Stimulated activated naive B cell treated with anti-CD40 and anti-IgM and Interleukin-4, amounts not matched to agents 10 μg/mL and 1 μg/mL and 100 μg/mL, for 72 hours (primary cell): ENCODE measurements at places on chromosomes 7 and 10.

DNA sequence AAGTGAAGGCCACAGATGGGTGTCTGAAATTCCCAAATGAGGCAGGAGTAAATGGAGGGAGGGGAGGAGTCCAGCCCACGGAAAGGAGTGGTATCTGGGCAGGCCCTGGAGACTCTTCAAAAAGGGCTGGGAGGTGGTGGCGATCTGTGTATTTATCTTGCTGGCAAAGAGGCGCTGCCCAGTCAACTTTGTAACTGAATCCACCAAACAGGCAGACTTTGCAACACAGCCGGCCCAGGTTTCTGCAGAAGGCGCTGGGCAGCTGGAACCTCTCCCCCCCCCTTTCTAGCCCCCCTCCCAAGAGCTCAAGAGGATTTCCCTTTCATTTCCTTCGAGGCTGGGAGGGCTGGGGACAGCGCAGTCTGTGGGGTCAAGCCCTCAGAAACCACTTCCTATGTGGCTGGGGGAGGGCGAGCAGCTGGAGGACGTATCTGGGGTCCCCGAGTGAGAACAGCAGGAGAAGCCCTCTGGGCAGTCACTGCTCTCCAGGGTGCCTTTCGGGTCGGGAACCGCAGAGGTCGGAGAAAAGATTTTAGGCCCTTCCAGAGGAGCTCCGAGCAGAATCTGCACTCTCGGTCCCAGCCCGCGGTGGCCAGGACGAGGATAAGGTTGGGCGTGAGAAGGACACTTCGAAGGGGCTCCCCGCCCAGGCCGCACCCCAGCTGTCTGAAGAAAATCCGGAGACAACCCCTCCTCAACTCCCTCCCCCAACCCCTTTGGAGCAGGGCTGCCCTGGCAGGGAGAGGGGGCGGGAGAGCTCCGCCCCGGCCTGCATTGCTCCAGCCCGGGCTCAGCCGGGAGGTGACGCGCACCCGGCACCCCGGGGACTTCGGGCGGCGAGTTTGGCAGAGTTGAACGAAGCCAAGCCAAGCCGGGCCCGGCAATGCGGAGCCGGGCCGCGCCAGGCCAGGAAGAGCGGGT, 965 bp downstream of the ZCCHC24 start:
- peak; percentile 35 for DNase-seq

GRCh38 chr7:45343746-45344145, 186.2 kb downstream of the RAMP3 start:
- DNase-seq = no peak

DNA sequence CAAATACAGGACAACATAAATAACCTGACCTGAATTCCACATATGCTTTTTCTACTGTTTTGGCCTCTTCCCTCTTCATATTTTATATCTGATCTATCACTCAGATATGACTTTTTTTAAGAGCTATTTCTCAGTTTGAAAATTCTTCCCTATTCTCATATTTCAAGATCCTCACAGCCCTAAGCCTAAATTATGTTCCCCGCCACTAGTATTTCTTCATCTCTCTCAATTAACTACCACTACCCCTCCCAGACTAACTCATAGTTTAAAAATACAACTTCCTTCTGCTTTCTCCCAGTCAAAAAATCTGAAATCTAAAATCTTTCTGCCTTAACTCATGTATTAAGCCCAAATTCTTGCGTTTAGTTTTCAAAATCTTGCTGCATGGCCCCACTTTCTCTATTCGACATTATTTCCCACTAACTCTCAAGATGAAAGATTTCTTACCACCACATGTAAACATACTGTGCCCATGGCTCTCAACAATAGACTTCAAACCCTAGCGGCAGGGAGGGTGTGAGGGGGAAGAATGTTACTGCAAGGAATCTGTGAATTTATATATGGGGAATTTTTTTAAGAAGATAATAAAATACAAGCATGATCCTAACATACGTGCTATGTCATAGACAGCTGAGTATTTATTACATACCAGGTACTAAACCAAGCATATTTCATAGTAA, 64.6 kb downstream of the TFEC start:
- no peak for DNase-seq

- no peak for DNase-seq
These were observed 20.0 kb downstream of the AKR1B1 start for GRCh38 chr7:134438946-134439345.

DNA sequence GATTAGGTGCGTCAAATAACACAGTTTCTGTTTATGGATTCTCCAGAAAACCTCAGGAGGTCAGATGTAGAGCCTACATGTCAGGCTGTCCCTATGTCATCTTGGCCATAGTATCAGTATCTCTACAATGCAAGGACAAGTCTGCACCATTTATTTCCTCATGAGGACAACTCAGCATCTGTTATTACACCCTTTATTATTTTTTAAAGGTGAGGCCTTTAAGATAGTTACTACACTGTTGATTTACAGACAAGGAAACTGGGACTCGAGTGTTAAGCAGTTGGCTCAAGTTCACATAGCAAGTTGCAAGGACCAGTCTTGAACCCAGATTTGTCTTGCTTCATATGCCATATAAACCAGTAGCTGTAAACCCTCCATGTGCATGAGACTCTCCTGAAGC, 23.2 kb upstream of the PPA1 start:
- DNase-seq = no peak

DNA sequence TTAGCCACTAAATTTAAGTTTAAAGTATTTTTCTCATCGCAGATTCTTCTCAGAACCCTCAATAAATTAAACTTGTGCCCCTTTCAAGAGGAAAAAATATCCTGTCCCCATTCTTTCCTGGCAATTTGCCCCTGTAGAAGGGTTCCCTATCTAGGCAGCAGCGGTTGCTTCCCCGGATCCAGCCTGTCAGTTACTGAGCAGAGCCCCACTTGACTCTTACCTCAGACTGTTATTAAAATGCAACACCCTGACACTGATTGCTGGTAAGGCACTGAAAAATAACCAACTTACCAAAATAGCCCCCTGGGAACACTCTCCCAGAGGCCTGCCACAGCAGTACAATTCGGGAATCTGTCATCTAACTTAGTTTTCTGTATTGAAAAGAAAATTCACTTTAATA, 13.9 kb downstream of the LMTK2 start:
- DNase-seq = no peak

DNA sequence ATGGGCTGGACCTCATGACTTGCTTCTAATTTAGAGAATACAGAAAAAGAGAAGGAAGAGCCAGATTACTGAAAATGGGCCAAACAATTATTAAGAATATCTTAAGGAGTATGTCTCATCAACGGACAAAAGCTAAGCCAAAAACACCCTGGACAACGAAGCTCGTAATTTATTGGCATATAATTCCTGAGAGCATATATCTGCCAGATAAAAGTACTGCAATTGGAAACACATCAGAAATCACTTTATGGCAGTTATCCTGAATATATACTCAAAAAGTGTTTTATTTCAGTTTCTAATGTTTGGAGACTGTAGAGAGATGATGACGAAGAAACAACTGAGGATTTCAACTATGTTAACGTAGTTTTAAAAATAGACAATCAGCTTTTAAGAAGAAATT, 211.8 kb downstream of the CSTF2T start:
- no peak for DNase-seq

- no peak for DNase-seq
These were observed 4.7 kb downstream of the AGAP3 start for GRCh38 chr7:151091003-151091402.

DNA sequence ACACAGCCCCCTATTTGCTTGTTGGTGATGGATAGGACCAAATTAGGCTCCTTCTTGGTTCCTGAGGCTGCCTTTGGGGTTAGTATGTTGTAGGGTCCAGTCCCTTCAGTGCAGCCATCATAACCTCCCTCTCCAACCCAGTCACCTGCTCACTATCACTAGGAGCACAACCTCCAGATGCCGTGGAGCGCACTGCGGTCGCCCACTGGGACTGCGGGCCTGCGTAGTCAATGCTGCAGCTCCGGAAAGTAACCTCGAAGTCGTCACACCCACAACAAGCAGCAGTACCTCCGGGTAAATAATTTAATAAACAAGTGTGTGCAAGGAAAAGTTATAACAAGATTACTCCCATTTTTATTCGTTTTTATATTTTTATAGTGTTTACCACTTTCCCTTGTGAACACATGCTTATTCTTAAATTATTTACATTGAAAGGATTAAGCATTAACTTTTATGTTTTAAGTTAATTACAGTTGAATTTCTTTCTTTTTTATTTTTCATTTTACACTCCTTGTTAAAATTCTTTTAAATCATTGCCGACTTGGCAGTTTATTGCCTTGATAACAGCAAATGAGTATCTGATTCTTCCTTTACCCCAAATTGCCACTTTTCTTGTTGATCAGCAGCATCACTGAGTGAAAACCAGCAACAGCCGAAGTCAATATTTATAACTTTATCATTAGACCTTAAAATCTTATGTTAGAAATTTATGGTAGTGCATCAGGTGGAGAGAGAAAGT, 399.5 kb upstream of the LRGUK start:
- no peak for DNase-seq

- DNase-seq = no peak
These were observed 89.5 kb upstream of the LYZL1 start for GRCh38 chr10:29199339-29199738.

GRCh38 chr7:116408166-116408565, 91.4 kb upstream of the CAV2 start:
- DNase-seq = no peak

GRCh38 chr10:106913348-106913747, 251.2 kb downstream of the SORCS1 start:
- no peak for DNase-seq

DNA sequence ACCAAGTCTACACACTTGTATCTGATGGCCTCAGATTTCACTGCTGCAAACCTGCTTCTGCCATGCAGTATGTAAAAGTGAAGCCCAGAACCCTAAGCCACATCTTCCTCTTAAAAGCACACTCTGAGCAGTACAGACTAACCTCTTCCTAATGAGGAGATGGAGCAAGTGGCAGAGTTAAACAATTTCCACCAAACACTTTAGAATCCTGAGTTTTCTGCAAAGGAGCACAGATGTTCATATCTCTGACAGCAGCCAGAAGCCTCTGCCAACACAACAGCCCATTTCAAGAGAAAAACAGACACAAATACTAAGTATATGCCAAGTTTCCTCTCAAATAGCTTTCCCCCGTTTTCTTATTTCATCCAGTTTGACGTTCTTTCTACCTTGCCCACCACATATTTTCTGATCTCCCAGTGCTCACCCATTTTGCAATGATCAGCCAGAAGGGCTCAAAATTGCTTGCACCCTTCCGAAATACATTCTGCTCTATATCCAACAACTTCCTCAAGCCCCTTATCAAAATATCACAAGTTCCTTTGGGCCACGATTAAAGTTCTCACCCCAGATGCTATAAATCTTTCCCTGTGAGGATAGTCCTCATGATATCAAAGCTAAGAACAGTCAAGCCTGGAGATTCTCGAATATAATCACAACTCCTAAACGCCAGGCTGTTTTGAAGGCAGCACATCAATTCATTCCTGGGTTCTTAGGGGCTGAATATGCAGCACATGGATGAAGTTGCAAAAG, 27.5 kb downstream of the ELMO1 start:
- DNase-seq = no peak

DNA sequence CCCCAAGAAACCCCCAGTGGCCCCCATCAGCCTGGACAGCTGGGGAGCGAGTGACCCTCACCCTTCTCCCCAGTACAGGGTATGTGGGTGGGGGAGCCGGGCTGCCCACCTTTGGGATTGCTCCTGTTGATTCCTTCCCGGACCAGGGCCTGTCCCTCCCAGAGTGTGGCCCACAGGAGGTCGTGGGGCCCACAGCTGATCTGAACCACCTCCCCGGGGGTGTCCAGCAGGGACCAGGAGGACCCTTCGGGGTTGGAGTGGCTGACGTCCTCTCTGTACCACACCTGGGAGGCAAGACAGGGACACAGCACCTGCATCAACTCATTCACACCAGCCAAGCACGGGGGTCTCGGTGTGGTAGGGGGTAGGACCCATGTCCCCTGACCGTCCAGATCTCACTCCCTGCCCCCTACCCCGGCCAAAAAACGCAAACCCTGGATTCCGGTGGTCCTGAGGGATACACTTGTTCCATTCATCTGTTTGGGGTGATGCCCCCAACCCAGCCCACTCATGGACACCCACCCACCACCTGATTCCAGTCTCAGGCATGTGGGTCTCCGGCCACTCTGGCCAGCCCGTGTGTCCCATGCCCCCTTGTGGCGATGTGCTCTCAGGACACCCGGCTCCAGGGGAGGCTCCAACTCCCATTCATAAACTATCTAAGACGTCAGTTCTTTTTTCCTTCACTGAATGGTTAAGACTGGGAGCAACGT, 10.9 kb downstream of the TECPR1 start:
- DNase-seq = no peak

DNA sequence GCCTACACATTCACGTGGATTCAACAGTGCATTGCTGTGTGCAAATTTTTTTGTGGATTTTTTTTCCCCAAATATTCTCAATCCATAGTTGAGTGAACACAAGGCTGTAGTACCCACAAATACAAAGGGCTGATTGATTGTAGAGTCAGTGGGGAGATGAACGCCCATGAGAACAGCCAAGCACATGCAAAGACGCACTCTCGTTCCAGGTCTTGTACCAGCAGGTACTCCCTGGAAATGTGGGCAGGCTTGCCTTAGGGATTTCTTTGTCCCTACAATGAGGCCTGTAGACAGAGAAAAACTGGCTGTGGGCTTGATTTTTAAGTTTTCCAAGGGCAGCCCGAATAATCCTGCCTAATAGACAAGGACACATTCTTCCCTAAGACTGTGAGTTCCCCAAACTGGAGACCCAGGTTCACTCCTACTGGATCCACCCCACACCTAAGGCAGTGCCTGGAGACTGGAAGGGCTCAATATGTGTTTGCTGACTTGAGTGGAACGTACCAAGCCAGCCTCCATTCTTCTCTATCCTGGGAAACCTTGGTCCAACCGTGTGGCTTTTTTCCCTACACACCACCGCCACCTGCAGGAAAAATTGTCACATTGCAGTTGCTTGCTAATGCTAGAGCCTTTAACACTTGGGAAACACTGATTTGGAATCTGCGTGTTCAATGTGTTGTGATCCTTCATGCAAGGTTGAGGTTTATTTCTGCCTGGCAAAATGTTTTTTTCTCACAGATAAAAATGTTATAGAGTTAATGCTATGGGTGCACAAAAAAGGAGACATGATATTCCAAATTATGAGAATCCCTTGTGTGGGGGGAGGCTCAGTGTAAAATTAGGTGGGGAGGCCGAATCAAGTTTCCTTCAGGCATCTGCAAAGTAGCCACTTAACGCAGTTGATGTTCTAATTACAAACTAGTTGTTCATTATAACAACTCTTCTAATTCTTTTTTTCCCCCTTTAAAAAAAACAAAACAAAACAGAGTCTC, 49.3 kb downstream of the PPP1R17 start:
- DNase-seq = no peak

GRCh38 chr10:54159924-54160323, 641.1 kb downstream of the PCDH15 start:
- no peak for DNase-seq

- no peak for DNase-seq
These were observed 56.2 kb downstream of the TACC2 start for GRCh38 chr10:122045212-122045611.

- DNase-seq = no peak
These were observed 78.5 kb upstream of the PPIF start for GRCh38 chr10:79268742-79269141.

DNA sequence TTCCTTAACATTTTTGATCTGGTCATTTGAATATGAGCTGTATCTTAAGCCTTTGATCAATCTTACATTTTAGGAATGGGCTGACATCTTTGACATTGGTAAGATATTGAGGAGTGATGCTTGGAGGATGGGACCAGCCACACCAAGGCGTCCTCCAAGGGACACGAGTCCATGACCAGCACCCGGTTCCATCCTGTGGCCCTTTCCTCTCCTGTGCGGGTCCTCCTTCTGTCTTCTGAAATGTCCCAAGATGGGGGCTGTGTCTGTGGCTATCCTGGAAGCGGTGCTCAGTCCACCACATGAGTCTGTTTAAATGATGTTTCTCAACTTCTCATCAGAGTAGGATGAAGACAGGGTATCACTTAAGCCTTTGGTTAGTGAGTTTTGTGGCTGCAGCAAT, 67.3 kb upstream of the SHH start:
- no peak for DNase-seq
